ENCODE measurements at places on chromosomes 2 and 18.
A peak's percentile ranks its signal among the peaks of the same experiment; 100 is the strongest.

GRCh38 chr18:74709452-74709851 is 111.8 kb downstream of the ZNF407 start:
- DNase-seq, result no peak

DNA sequence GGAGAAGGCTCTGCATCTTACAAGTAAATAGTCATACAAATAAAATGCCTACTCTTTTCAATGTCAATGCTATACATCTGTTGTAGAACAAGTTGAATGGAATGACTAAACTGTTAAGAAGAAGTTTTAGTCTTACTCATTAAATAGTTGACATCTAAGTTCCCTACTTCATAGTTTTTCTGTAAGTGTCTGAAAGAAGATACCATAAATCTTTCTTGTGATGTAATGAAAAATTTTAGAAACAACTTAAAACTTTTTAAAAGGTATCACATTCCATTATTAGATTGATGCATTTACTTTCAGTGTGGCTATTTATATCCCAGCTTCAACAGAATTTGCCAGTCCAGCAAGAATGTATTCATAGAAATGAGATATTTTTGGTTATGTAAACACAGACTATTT is 185.2 kb upstream of the EPC2 start:
- no peak for DNase-seq

DNA sequence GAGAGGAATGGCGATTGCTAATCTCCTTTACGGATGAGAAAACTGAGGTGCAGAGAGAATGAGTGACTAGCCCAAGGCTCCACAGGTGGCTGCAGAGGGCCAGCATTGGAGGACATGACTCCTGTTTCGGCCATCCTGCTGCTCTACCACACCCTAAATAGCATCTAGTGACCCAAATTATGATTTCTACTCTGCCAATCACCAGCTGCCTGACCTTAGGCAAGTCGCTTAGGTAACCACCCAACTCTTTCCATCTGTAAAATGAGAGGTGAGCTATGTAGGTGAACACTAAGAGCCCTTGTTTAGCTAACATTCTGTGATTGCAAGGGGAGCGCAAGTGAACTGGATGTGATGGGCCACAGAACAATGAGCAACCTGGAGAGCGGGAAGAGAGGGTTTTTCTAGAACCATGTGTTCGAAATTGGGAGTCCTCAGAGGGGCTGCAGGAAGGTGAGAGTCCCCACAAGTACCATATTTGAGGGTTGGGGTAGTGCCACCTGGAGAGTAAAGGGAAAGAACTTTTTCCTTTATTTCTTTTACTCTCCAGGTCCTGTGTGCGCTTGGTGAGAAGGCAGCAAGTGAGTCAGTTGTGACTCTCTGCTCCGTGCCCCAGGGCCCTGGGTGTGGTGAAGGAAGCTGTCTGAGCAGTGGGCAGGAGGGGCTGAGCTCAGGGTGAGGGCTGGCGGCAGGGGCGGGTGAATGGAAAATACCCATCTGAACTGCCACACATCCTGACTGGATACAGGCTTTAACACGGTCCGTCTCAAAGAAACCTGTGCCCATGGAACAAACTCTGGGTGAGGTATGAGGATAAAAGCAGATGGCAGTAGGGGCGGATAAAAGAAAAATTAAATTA is 2.4 kb downstream of the CYP27C1 start:
- no peak for DNase-seq

DNA sequence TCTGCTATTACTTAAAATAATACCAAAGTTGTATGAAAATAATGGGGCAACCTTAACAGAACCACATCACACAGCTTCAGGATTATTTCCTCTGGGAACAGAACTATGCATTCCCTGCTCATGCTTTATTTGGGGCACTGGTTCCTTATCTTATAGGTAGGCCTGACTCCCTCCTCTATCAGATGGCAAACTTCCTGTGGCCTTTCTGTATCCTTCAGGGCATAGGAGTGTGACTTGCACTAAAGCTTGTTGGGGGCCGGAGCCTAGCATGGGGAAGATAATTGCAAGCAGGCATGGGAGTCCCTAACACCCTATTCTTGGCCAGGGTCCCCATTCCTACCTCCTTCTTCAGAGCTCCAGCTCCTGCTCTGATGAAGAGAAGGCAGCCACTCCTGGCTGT is 167.2 kb upstream of the SERTAD2 start:
- no peak for DNase-seq

GRCh38 chr2:66275984-66276383 is 158.9 kb upstream of the MEIS1 start:
- DNase-seq, result no peak

DNA sequence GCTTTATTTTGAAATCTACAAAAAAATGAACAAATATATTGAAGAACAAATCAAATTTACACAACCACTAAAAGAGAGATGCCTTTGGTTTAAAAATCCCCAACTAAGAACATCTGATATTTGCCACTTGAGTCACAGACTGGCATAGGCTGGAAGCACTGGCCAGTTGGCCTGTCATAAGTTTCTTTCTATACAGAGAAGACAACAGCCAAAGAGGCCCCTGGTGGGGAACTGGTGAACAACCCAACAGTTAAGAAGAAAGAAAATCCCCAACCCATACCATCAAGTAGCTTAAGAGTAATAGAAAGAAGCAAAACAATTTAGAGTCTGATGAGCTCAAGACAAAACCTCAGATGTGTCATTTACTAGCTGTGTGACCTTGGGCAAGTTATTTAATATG is 45.5 kb downstream of the OSR1 start:
- DNase-seq, result no peak

GRCh38 chr2:28606986-28607441 is 111.2 kb downstream of the PLB1 start:
- no peak for DNase-seq

DNA sequence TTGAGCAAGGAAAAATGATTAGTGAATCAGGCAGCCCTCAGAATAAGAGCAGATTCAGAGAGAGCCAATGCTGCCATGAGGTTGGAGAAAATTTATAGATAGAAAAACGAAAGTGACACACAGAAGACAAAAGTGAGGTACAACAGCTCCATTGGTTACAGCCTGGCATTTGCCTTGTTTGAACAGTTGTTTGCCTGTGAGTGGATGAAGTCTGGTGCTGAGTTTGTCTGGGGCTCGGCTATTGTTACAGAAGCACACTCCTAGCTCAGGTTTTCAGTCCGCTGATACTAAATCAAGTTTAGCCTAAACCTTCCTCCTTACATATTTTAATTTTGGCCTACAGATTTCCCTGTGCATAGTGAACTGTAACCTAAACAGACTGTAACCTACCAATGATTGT is 387.8 kb upstream of the RAB12 start:
- no peak for DNase-seq

GRCh38 chr2:118730405-118730804 is 117.0 kb downstream of the EN1 start:
- DNase-seq, result no peak

DNA sequence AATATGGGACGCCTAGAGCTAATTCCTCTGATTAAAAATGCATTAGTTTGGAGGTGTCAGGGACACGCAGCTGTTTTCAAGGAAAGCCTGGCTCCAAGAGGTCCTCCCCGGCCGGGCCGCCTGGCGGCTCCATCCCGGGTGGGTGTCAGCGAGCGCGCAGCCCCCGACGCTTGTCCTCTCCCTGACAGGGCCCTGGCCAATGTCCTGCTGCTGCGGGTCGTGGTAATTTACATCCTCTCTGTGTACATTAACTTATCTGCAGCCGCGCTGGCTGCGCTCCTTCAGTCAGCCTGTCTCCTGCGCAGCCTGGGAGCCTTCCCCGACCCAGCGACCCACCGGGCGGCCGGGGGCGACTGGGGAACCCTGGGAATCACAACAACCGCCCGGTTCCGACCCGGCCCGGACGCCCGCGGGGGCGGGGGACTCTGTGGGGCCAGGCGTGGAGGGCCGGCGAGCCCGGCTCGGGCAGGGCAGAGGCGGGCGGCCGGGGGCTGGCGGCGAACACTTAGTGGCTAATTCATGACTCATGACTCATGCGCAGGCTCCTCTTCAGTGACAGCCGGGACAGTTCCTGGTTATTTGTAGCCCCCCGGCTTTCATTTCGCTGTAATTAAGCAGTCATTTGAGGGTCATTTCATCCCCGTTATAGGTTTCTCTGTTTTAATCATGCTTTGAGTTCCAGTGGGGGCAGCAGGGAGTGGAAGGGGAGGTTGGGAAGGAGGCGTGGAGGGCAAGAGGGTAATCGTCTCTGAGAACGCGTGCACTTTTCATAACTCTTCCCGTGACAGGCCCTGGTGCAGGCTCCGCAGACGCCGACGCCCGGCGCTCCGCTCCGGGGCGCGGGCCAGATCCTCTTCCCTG is 141.9 kb upstream of the CTAGE1 start:
- DNase-seq, result peak; percentile 41

- DNase-seq, result no peak
Observed at GRCh38 chr2:160478660-160479059, 14.9 kb downstream of the RBMS1 start.

DNA sequence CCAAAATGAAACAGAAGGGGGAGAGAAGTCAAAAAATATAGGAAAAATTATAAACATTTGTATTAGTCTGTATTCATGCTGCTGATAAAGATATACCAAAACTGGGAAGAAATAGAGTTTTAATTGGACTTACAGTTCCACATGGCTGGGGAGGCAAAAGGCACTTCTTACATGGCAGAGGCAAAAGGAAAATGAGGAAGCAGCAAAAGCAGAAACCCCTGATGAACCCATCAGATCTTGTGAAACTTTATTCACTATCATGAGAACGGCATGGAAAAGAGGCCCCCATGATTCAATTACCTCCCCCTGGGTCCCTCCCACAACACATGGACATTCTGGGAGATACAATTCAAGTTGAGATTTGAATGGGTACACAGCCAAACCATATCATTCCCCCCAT is 79.1 kb downstream of the ZRANB3 start:
- no peak for DNase-seq

DNA sequence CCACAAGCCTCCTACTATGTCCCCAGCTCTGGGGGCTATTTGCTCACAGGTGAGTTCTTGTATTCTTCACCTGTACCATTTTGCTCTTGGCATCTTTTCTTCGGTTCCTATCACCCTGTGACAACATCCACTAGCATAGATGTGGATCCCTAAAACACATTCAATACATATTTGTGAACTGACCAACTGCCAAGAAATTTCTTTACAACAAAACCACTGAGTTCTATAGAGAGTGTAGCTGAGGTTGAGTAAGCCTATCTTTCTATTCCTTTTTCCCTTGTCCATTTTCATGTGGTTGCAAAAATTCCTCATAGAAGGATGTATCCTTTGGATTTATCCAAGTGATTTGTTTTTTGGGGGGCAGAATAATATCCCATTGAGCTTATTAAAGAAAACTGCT is 192.7 kb upstream of the ITGA4 start:
- no peak for DNase-seq

DNA sequence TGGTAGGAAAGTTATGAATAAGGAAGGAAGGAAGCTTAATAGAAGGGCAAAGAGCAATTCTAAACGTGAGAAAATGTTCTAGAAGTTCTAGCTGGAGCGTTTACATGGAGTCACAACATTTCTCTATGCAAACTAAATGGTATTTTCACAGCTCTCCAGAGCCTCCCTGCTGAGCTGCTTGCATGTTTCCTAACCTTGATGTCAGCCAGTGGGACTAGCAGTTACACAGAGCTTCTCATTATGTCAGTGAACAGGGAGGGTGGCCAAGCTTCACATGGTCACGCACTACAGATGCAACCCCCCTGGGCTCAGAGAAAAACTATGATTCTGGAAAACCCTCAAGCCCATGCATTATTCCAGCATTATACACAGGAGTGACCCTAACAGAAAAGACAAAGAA is 153.4 kb upstream of the CCDC150 start:
- DNase-seq, result peak; percentile 49

DNA sequence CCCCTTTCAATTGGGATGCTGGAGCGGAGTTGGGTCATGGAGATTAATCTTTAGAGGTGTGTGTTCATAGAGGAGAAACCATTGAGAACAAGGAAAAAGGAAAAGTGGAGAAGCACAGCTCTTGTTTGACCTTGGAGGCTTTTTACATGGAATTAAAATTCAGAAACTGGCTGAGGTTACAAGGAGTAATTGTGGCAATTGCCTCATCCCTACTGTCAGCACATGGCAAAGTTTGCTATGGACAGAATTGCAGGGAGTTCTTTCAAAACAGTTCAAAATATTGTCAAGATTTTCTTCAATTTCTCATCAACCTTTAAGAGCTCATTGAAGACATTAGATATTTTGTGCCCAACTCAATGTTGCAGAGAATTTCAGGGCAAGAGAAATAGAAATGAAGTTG is 232.7 kb downstream of the SLC8A1 start:
- no peak for DNase-seq

DNA sequence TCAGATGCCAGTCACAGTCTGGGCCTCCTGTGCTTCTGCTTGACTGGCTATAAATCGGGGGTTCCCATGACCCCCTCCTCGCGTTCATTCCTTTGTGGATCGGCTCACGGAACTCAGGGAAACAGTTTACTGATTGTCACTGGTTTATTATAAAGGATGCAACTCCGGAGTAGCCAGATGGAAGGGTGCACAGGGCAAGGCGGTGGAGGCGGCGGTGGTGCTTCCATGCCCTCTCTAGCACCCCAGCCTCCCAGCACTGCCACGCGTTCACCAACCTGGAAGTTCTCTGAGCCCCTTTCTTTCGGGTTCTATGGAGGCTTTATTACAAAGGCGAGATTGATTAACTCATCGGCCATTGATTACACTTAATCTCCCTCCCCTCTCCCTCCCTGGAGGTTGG is 15.6 kb downstream of the LPIN1 start:
- no peak for DNase-seq

DNA sequence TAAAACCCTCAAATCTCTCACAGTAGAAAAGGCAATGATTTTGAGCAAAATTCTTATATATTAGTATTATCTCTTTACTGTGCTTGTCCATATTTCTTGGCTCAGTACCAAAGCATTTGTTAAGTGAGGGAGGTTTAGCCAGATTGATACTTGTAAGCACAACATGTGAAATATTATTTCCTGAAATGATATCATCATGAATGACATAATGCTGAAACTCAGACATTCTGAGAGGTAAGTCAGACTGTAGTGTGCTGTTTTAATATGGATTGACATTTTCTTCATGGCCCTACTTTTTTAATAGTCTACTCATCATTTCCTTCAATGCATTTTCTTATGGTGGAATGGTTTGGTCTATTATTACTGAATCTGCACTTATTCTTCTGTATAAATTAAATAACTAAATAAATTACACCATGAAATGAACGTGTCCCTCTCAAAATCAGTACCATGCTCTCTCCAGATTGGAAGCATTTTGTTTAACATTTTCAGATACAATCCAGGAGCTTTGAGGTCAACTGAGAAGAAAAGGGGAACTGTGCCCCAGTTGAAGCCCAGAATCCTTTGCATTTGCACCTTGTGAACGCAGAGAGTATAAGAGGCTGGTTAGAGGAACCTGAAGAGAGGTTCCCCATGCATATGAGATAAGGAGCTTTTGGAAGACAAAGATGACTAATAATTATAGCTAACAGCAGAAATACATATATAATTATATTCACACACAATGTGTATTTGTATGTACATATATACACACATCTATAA is 50.1 kb upstream of the CRACDL start:
- no peak for DNase-seq

GRCh38 chr2:109428281-109428680 is 185.5 kb downstream of the SEPTIN10 start:
- DNase-seq, result no peak

- DNase-seq, result no peak
Observed at GRCh38 chr2:235613649-235614048, 119.8 kb downstream of the AGAP1 start.

Measured in muscle of arm (tissue), 14 donors.